WTC11 (cell line): ENCODE measurements at places on chromosomes 11 and 22.
A peak's percentile ranks its signal among the peaks of the same experiment; 100 is the strongest.

GRCh38 chr11:122663764-122664163 lies 8.2 kb downstream of the UBASH3B start:
- H3K27me3 ChIP-seq = no peaks in the 10 kb centered on the region; the same call in 1 of the 2 replicates
- no peak overlapping the region for H3K4me3 ChIP-seq
- no peak overlapping the region for H3K27ac ChIP-seq
- H3K4me1 ChIP-seq = peaks cover 15% of the 10 kb centered on the region

DNA sequence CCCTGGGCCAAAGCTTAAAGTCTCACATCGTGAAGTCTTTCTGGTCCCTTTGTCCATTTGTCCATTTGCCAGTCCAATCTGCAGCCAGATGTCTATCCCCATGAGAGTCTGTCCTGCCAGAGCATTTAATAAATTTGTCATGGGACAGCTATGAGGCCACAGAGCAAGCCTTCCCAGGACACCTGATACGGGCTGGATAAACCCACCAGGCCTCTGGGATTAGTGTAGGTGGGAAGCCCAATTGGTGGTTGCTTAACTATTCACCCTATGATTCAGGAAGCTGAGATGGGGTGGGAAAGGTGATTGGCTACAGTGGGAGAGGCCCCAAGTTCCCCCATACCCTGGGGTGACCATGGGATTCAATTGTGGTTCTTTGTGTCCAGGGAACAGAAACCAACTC lies 39.9 kb downstream of the MYEOV start:
- no peaks in the 10 kb centered on the region for H3K27me3 ChIP-seq
- H3K4me3 ChIP-seq = no peak overlapping the region
- H3K4me1 ChIP-seq = peaks cover 18% of the 10 kb centered on the region
- no peaks in the 10 kb centered on the region for H3K36me3 ChIP-seq
- DNase-seq = no peak

DNA sequence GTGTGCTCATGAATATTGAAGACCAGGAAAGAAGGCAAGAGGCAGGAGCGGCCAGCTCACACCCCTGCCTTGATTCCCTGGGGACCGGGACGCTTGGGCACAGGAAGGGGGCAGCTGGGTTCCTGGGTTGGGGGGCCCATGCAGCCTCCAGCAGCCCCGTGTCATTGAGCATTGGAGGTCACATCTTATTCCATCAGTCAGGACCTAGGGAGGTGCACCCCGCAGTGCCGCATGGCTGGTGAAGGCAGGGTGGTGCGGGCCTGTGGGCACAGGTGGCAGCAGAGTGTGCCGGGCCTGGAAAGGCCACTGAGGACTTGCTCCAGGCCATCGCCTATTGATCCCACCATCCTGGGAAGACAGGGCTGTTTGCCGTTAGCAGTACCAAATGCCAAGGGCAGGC lies 116.3 kb upstream of the NECTIN1 start:
- H3K27me3 ChIP-seq = peaks cover 3% of the 10 kb centered on the region; the same call in 1 of the 2 replicates
- H3K27ac ChIP-seq = no peak overlapping the region
- peaks cover 3% of the 10 kb centered on the region; the same call in 1 of the 2 replicates for H3K4me1 ChIP-seq
- DNase-seq = no peak

DNA sequence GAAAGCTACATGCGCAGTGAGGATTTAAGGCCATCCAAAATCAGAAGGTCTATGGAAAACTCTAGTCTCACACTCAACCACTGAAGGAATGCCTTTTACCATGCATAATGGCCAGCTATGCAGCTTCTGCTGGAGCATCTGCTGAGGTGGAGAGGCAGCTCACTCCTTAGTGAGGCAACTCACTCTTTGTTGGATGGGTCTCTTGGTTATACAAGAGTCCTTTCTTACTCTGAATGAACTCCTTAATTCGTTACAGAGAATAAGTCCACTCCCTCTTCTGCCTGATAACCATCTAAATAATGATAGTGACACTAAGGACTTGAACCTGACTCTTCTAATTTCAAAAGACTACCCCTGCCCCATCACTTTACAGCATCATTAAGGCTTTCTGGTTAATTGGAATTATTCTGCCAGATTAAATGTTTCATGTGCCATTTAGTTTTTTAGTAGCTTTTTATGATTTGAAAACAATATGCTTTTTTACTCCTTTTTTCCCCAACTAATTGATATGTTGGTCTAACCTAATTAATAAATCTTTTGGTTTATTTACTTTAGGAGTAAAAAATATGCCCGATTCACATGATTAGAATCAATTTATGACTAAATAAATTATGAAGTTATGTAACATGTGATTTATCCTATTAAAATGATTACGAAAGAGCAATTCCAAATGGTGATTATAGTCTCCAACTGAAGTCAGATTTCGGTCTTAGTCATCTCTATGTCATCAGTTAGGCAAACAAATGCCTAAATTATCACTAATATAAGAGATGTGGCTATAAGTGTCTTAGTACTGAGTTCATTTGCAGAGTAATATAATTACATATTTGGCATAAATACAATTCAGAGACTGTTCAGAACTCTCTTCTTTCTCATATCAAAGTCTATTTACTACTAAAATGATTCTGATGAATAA lies 286.7 kb upstream of the CCDC90B start:
- no peaks in the 10 kb centered on the region for H3K36me3 ChIP-seq
- H3K4me3 ChIP-seq = no peak overlapping the region
- H3K4me1 ChIP-seq = peaks cover 38% of the 10 kb centered on the region
- no peak overlapping the region for H3K27ac ChIP-seq
- DNase-seq = no peak
- no peaks in the 10 kb centered on the region for H3K27me3 ChIP-seq

DNA sequence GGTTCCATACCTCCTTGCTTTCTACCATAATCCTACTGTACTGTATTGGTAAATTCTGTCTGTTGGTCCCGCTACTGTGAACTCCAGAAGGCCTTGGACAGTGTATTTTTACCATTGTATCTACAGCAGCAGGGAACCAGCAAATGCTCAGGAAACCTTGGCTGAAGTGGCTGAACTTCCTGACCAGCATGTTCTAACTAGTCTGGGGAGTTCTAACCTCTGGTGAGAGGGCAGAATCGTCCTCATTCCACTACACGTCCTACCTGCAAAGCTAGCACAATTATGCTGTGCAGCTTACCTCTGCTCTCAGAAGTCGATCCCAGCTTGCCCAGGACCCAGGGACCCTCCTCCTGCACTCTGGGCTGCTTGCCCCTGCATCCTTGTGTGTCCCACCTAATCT lies 283.1 kb downstream of the TENM4 start:
- no peaks in the 10 kb centered on the region for H3K36me3 ChIP-seq
- H3K27ac ChIP-seq = no peak overlapping the region
- H3K27me3 ChIP-seq = no peaks in the 10 kb centered on the region; the same call in 1 of the 2 replicates
- H3K4me1 ChIP-seq = 0 out of 2 replicates have a peak, but pooled peaks cover 3% of the 10 kb centered on the region

GRCh38 chr11:103849366-103849765 lies 187.1 kb upstream of the DDI1 start:
- no peaks in the 10 kb centered on the region for H3K27me3 ChIP-seq
- H3K4me3 ChIP-seq = no peak overlapping the region
- peaks cover 8% of the 10 kb centered on the region for H3K4me1 ChIP-seq
- no peaks in the 10 kb centered on the region for H3K36me3 ChIP-seq
- no peak overlapping the region for H3K27ac ChIP-seq
- DNase-seq = no peak

DNA sequence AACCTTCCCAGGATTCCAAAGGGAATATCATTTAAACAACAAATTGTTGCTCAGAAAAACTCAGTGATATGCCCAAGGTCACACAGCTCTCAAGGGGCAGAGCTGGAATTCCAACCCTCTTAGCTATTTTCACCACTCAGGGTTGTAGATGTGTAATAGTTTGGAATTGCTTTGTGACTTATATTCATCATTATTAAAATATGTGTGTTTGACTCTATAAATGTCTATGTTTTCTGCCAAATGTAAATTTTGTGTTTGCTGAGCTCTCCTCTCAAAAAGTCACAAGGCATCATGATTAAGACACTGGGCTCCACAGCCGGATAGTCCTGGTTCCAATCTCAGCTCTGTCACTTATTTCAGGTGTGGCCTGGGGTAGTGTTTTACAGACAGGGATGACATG lies 407.3 kb downstream of the TMEM135 start:
- no peaks in the 10 kb centered on the region for H3K4me1 ChIP-seq
- no peak overlapping the region for H3K27ac ChIP-seq
- H3K36me3 ChIP-seq = no peaks in the 10 kb centered on the region
- H3K4me3 ChIP-seq = no peak overlapping the region

GRCh38 chr22:22856364-22856763 lies 31.3 kb upstream of the IGLL5 start:
- H3K27me3 ChIP-seq = peaks cover 85% of the 10 kb centered on the region
- H3K36me3 ChIP-seq = no peaks in the 10 kb centered on the region
- no peak overlapping the region for H3K4me3 ChIP-seq
- no peak for DNase-seq
- no peak overlapping the region for H3K27ac ChIP-seq

- H3K36me3 ChIP-seq = peaks cover 19% of the 10 kb centered on the region
- H3K4me1 ChIP-seq = no peaks in the 10 kb centered on the region
- no peak for DNase-seq
- no peak overlapping the region for H3K4me3 ChIP-seq
These were observed 1074.1 kb downstream of the JRKL start for GRCh38 chr11:97463891-97464290.

DNA sequence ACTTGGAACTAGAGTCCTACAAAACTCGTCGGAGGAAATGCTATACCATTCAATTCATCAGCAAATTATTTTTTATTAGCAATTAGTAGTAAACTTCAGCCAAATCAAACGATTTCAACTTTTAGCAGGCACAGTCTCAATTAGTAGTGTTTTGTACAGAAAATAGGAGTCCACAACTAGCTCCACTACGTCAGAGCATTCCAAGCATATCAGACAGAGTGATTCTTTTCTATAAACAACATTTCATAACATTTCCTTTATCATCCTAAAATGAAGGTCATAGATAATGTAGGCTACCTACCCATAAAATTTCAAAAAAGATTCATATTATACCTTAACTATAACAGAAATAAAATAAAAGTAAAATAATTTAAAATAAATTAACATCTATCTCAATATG lies 169.9 kb downstream of the KIF18A start:
- no peak overlapping the region for H3K27ac ChIP-seq
- peaks cover 14% of the 10 kb centered on the region for H3K4me1 ChIP-seq
- no peak for DNase-seq
- H3K27me3 ChIP-seq = peaks cover 4% of the 10 kb centered on the region
- no peak overlapping the region for H3K4me3 ChIP-seq

- no peak for DNase-seq
- H3K4me3 ChIP-seq = no peak overlapping the region
- no peak overlapping the region for H3K27ac ChIP-seq
- H3K27me3 ChIP-seq = peaks cover 7% of the 10 kb centered on the region; the same call in 1 of the 2 replicates
- H3K4me1 ChIP-seq = no peaks in the 10 kb centered on the region
These were observed 5.6 kb downstream of the OR52R1 start for GRCh38 chr11:4798427-4799183.

GRCh38 chr11:15204711-15205110 lies 90.0 kb downstream of the INSC start:
- no peaks in the 10 kb centered on the region for H3K4me1 ChIP-seq
- H3K36me3 ChIP-seq = no peaks in the 10 kb centered on the region
- no peak overlapping the region for H3K27ac ChIP-seq
- H3K27me3 ChIP-seq = no peaks in the 10 kb centered on the region
- DNase-seq = no peak
- no peak overlapping the region for H3K4me3 ChIP-seq

- H3K4me3 ChIP-seq = no peak overlapping the region
- no peaks in the 10 kb centered on the region for H3K4me1 ChIP-seq
- H3K27me3 ChIP-seq = no peaks in the 10 kb centered on the region
- no peak for DNase-seq
- H3K27ac ChIP-seq = no peak overlapping the region
These were observed 531.7 kb downstream of the ETS1 start for GRCh38 chr11:128055576-128056217.

GRCh38 chr11:110088535-110089344 lies 4.5 kb upstream of the ZC3H12C start:
- no peak overlapping the region for H3K27ac ChIP-seq
- H3K4me1 ChIP-seq = peaks cover 7% of the 10 kb centered on the region
- no peak for DNase-seq
- no peaks in the 10 kb centered on the region for H3K36me3 ChIP-seq

DNA sequence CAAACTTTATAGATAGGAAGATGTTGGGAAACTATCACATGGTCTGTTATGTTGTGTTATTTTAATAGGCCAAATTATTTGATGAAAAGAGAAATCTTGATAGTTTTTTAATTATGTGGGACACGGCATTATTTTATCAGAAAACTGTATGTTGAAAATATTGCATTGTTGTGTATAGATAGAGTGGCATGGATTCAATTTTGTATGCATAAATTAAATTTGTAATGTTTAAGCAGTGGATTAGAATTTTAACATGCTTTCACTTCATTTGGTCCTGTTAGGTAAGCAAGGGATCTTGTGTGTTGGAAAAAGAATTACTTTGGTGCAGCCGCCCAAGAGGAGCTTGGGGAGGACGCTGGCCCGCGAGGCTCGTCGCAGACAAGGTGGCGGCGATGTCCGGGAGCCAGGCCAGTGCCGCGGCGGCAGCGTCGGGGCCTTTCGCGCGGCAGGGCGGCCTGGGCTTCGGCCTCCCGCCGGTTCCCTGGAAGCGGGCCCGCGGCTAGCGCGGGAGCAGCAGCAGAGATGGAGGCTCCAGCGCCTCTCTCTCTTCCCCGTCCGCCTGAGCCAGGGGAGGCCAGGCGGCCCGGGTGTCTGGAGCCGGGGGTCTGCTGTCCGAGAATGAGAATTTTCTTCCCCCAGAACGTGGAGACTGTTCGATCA lies 82.7 kb downstream of the GGT1 start:
- peak; percentile 66 for DNase-seq
- H3K36me3 ChIP-seq = no peaks in the 10 kb centered on the region
- H3K27me3 ChIP-seq = peaks cover 2% of the 10 kb centered on the region; the same call in 1 of the 2 replicates
- H3K27ac ChIP-seq = peak overlapping the region; percentile 18; the same call in 1 of the 2 replicates
- H3K4me3 ChIP-seq = no peak overlapping the region; the same call in 1 of the 2 replicates
- H3K4me1 ChIP-seq = peaks cover 61% of the 10 kb centered on the region

DNA sequence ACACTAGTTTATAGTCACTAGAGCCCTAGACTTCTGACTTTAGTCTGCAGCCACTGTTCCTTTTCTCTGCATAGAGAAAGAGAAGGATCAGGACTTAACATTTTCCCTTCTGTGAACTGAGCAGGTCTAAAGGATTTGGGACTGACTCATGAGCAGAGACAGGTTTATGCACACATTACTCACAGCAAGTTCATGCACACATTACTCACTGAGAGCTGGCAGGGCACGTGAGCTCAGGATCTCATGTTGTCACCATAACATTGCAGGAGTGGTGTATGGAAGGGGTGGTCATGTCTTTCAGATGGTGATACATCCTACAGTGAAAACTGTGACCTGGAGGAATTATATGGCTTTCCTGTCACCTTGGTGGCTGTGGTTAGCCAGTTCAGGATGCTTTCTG lies 56.4 kb downstream of the CEP164 start:
- DNase-seq = no peak
- no peak overlapping the region for H3K4me3 ChIP-seq
- H3K4me1 ChIP-seq = peaks cover 7% of the 10 kb centered on the region
- peaks cover 1% of the 10 kb centered on the region for H3K36me3 ChIP-seq
